IMR-90 (cell line): ENCODE measurements at places on chromosomes 2 and 18. TPM values are rescaled to one million over a fixed set of nuclear protein-coding genes. Genes with fewer than 3 reads are reported as not detected.

IL36B gene
- total RNA-seq: not detected in 2 replicates

FOXI3 gene
- total RNA-seq: not detected in 2 replicates

CFAP53 gene
- total RNA-seq: under 0.01 TPM in 2 replicates

AUP1 gene
- 45.8 and 47.5 TPM in 2 replicates for total RNA-seq

DNA sequence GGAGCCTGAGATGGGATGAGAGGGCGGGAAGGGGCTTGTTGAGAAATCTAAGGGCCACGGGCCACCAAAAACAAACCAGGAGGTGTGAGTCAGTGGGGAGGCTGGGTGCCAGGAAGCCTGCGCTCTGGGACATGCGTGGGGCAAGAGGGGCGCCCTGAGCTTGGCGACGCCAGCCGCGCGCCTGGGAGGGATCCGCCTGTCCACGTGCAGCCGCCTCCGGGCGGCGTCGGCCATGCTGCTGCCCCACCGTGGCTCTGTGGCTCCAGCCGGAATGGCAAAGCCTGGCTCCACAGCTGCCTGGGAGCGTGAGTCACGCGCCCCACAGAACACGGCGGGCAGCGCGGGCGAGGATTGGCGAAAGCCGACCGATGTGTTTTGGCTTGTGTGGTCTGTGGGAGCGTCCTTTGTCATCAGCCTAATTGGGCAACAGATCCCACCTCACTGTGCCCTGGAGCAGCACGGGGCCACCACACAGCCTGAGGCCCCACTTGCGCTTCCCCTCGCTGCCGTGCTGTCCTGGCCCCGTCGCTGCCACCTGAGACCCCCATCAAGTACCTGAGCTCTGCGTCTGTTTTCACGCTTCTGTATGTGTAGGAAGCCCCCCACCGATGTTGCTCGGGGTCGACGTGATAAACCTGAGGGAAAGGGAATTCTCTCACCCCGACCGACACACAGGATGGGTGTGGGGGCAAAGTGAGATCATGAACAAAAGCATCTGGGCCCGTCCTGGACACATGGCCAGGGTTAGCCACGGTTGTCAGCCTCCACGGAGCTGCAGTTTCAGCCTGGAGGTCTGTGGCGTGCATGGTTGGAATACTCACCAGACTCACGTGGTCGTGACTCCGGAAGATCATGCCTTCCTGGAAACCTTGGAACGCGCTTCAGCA lies 80.5 kb downstream of the NFATC1 start:
- no peak overlapping the region for H3K4me3 ChIP-seq
- H3K27me3 ChIP-seq: no peaks in the 10 kb centered on the region
- H3K36me3 ChIP-seq: no peaks in the 10 kb centered on the region
- DNase-seq: no peak
- no peak overlapping the region for H3K27ac ChIP-seq

DNA sequence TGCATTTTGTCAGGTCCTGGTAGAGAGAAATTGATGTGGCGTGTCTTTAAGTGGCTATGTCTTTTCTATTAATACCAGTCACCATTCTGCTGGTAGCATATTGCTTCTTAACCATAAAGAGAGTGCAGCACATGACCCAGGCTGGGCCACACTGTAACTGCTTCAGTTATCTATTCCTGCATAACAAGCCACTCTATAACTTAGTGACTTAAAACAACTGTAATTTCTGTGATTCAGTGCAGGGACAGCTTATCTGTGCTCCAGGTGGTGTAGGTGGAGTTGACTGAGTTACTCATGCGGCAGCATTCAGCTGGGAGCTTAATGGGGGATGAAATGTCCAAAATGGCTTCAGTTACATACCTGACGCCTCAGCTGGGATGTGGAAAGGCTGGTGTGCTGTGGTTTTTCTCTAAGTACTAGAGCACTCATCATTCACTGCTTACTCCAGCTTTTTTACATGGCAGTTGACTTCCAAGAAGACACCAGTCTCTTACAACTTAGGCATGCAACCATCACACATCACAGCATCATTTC lies 742.4 kb downstream of the SATB2 start:
- H3K4me3 ChIP-seq: no peak overlapping the region
- no peak for DNase-seq
- H3K4me1 ChIP-seq: no peaks in the 10 kb centered on the region
- no peaks in the 10 kb centered on the region for H3K27me3 ChIP-seq

- peak; percentile 80 for DNase-seq
- peaks cover 2% of the 10 kb centered on the region; the same call in 1 of the 2 replicates for H3K4me1 ChIP-seq
- H3K36me3 ChIP-seq: no peaks in the 10 kb centered on the region
- peaks cover 4% of the 10 kb centered on the region; the same call in 1 of the 2 replicates for H3K27me3 ChIP-seq
- no peak overlapping the region for H3K4me3 ChIP-seq
Observed at GRCh38 chr2:119283873-119284331, 60.3 kb downstream of the STEAP3 start.

DNA sequence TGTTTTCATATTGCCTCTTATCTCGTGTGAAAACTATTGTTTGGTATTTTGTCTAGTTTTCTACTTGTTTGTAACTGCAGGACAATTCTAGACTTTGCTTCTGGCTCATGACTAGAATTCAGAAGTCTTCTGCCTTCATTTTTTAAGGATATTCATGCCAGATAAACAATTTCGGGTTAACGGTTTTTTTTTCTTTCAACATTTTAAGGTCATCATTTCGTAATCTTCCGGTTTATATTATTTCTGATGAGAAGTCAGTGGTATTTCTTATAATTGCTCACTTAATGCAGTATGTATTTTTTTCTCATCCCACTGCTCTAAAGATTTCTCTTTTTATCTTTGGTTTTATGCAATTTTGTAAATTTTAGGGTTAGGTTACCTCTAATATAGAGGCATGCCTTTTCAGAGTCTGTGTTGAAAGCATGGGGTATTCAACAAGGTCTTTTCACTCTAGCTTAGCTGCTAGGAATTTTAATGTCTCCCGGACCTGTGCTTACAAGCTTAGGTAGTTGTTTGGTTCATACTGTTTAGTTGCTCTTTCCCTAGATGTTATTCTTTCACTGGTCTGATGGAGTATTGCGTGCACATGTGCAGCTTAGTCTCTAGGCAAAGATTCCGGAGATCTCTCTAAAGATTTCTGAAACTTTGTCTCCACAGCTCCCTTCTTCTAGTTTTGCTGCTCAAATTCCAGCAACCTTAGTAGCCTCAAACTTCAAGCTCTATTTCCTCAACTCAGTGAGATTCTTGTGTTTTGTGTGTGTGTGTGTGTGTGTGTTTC lies 198.1 kb downstream of the MCFD2 start:
- H3K36me3 ChIP-seq: 0 out of 2 replicates have a peak, but pooled peaks cover 2% of the 10 kb centered on the region
- peak overlapping the region; percentile 58 for H3K27ac ChIP-seq

DNA sequence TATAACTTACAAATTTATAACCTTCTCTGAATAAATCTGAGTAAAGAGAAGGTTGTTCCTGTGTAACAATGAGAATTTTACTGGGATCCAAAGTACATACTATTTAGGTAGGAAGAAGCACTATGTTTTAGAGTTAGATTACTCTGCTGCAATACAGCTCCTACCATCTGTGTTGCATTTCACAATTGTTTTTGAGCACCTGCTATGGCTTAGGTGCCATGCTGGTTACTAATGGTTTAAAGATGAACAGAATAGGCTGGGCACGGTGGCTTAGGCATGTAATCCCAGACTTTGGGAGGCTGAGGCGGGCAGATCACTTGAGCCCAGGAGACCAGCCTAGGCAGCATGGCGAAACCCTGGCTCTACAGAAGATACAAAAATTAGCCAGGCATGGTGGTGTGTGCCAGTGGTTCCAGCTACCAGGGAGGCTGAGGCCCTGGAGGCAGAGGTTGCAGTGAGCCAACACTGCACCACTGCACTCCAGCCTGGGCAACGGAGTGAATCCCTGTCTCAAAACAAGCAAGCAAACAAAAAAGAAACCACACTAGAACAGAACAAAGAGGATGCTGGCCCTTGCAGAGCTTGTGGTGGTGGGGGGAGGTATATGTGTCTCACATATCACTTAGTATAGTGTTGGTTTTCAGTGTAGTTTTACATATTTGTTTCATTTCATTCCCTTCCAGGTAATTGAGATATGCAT lies 56.7 kb downstream of the SPTBN1 start:
- peaks cover 5% of the 10 kb centered on the region for H3K4me1 ChIP-seq
- no peak overlapping the region for H3K27ac ChIP-seq
- no peak overlapping the region for H3K4me3 ChIP-seq
- H3K36me3 ChIP-seq: no peaks in the 10 kb centered on the region
- no peaks in the 10 kb centered on the region for H3K27me3 ChIP-seq

GRCh38 chr2:173830170-173830569 lies 135.0 kb downstream of the SP3 start:
- H3K4me1 ChIP-seq: peaks cover 5% of the 10 kb centered on the region
- no peak for DNase-seq
- H3K4me3 ChIP-seq: no peak overlapping the region
- no peak overlapping the region for H3K27ac ChIP-seq
- H3K36me3 ChIP-seq: no peaks in the 10 kb centered on the region

- peak overlapping the region; percentile 10; the same call in 1 of the 2 replicates for H3K27ac ChIP-seq
- no peaks in the 10 kb centered on the region for H3K36me3 ChIP-seq
- no peaks in the 10 kb centered on the region for H3K27me3 ChIP-seq
- H3K4me1 ChIP-seq: peaks cover 28% of the 10 kb centered on the region
- H3K4me3 ChIP-seq: no peak overlapping the region
Observed at GRCh38 chr2:65382776-65383357, 49.5 kb downstream of the SPRED2 start.

DNA sequence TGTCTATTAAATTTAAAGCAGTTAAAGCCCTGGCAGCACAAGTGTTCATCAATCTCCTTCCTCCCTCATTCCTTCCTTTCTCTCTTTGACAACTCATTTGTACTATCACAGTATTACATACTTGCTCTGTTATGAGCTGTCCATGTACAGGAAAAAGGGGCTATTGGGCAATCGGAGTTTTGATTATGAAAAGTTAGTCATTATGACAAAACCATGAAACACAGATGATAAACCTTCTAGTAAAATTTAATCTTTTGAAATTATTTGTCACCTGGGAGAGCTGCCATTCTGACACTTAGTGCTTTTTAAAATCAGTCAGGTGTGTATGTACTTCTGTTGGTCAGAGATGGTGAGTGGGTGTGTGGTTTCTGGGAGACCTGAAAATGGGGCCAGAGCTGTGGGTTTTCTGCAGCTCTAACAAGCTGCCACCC lies 39.4 kb downstream of the MAP4K4 start:
- no peak overlapping the region for H3K27ac ChIP-seq
- peaks cover 2% of the 10 kb centered on the region; the same call in 1 of the 2 replicates for H3K36me3 ChIP-seq
- peak; percentile 80 for DNase-seq
- no peaks in the 10 kb centered on the region for H3K27me3 ChIP-seq
- peaks cover 35% of the 10 kb centered on the region for H3K4me1 ChIP-seq

DNA sequence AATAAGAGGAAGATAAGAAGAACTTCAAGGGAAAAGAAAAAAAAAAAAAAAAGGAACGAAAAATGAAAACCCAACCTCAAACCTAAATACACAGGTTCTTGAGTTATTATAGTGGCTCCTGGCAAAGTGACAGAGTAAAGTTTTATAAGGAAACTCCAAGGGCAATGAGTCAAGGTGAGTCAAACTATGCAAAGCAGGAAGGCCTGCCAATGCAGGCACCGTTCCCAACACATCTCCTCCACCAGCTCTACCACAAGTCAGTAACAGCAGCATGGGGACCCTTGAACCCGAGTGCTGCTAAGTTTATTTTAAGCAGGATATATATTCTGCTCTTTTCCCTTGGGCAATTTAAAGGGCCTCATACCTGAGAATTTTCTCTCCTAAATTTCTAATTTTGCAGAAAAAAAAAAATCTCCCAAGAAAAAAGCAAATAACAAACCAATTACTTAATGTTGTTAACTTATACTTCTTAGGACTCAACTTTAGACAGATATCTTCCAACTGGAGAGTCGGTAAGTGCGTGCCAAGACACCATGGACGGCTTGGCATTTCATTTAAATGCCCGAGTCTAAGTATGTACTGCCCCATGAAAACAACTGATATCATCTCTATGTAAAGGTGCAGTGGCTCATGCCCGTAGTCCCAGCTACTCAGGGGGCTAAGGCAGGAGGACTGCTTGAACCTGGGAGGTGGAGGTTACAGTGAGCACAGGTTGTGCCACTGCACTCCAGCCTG lies 75.7 kb upstream of the TFCP2L1 start:
- H3K27ac ChIP-seq: no peak overlapping the region
- H3K27me3 ChIP-seq: no peaks in the 10 kb centered on the region
- DNase-seq: peak; percentile 93
- peaks cover 25% of the 10 kb centered on the region for H3K4me1 ChIP-seq
- peaks cover 40% of the 10 kb centered on the region for H3K36me3 ChIP-seq

GRCh38 chr18:60895181-60895580 lies 438.0 kb upstream of the CDH20 start:
- no peak overlapping the region for H3K27ac ChIP-seq
- DNase-seq: no peak
- no peaks in the 10 kb centered on the region for H3K36me3 ChIP-seq
- no peaks in the 10 kb centered on the region for H3K4me1 ChIP-seq

- no peaks in the 10 kb centered on the region for H3K27me3 ChIP-seq
- peak; percentile 57 for DNase-seq
- H3K27ac ChIP-seq: no peak overlapping the region
- no peaks in the 10 kb centered on the region for H3K36me3 ChIP-seq
Observed at GRCh38 chr2:163641986-163642385, 93.8 kb downstream of the FIGN start.
